Left lobe of liver (tissue), 2 donors: ENCODE measurements at places on chromosomes 7 and 10. TPM values are rescaled to one million over a fixed set of nuclear protein-coding genes. Genes with fewer than 3 reads are reported as not detected.

PODXL gene
- total RNA-seq = 2.7 TPM

ECD gene
- 9.1 TPM for total RNA-seq

ZNF425 gene
- total RNA-seq = 1.1 TPM

COL13A1 gene
- 0.48 TPM for total RNA-seq

SNCG gene
- 2.0 TPM for total RNA-seq

PSMG3 gene
- total RNA-seq = 10.7 TPM
